Stimulated activated CD8-positive, alpha-beta memory T cell treated with anti-CD3 and anti-CD28 coated beads, Interleukin-4, amount 100 ng/mL, for 4 hours (primary cell): ENCODE measurements at places on chromosomes 7 and 10.

- DNase-seq = no peak
Measured at GRCh38 chr7:107973861-107974260, 29.1 kb downstream of the LAMB1 start.

GRCh38 chr10:121678631-121679174 lies 80.5 kb upstream of the FGFR2 start:
- DNase-seq = no peak

DNA sequence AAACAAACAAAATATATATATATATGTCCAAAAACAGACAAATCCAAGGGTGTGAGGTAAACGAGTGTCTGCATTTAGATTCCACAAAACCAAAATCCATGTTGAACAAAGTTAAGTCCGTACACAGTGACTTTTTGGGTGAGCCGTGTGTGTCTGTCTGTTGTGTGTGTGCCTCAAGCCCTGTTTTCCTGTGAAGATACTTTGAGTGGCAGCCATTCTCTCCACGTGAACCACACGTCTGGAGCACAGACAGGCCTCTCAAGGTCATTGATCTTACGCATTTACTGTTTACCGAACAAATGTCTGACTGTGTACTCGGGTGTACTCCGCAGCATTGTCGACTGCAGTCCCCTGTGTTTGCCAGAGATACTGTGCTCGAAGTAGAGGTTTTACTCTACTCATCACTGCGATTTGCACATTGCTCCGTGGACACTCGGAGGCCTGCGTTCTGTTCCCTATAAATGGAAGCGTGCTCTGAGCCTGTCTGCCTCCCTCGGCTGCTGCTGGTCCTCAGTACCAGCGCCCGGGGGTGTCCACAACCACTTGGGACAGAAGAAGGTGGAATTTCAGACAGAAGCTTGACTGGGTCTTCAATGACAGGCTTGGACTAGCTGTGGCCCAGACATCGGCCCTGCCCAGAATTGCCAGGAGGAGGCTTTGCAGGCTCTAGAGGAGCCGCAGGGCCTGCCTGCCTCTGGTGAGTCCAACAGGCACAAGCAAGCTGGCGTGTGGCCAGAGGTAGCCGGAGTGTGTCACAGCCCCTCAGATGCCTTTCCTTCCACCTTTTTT lies 22.1 kb downstream of the CYP17A1 start:
- DNase-seq = no peak

DNA sequence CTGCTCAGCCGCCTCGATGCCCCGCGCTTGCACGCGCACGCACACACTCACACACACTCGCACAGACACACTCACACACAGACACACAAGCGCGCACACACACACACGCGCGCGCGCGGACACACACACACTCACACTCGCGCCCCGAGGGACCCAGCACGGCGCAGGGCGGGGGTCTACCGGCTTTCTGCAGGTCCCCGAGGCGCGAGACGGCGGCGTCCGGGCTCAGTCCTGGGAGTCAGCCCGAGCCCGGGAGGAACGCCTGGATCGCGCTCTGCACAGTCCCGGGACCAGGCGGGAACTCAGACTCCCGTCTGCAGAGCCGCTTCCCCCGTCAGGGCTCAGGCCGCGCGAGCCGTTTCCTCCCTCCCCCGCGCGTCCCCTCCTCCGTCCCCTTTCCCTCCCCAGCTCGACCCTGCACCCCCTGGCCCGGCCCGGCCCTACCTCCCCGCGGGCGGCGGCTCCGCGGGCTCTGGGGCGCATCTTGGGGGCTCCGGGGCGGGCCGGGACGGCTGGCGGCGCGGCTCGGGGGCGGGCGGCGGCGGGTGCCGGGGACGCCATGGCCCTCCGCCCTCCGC lies 464 bp downstream of the DENND2A start:
- no peak for DNase-seq

DNA sequence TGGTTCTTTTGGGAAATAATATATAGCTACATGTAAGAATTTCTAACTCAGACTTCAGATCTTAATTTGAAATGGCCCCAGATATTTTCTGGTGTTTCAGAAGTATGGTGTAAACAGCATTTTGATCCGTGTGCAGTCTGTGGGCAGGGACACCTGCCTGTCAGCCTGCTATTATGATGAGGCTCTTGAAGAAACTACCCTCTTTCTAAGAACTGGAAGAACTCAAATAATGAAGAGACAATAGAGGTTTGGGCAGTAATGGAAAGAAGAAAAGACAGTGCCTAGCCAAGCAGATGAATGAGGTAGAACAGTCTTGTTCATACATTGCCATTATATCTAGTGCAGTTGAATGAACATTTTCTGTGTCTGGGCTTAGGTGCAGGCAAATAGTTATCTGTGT lies 256.6 kb downstream of the ARHGAP21 start:
- no peak for DNase-seq

- DNase-seq = no peak
Measured at GRCh38 chr7:144656965-144657517, 178.8 kb downstream of the TPK1 start.

DNA sequence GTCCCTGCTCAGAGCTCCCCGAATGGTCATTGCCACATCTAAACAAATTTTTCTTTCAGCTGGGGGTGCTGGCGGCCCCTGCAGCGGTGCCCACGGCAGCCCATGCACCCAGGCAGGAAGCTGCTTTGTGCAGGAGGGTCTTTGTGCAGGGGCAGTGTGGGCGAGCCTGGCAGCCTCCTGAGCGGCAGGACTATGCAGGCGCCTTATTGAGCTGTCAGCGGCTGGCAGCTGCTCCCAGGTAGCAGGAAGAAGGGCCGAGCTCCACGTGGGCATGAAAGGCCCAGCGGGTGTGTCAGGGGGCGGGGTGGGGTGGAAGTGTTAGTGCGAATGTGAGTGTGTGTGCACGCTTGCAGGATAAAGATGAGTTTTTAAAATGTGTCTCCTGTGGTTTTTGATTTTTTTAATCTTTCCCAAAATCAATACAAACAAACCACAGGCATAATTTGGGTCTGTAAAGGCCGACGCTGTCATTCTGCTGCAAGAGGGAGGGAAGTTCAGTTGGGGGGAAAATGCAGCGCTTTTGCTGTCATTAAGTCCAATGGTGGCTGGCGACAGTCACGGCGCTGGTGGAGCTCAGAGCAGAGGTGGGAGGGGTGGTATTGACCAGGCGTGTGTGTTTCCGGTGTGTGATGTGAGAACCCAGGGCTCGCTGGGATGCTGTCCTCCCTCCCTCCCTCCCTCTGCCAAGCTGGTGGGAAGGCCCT lies 83.9 kb downstream of the LHPP start:
- no peak for DNase-seq

DNA sequence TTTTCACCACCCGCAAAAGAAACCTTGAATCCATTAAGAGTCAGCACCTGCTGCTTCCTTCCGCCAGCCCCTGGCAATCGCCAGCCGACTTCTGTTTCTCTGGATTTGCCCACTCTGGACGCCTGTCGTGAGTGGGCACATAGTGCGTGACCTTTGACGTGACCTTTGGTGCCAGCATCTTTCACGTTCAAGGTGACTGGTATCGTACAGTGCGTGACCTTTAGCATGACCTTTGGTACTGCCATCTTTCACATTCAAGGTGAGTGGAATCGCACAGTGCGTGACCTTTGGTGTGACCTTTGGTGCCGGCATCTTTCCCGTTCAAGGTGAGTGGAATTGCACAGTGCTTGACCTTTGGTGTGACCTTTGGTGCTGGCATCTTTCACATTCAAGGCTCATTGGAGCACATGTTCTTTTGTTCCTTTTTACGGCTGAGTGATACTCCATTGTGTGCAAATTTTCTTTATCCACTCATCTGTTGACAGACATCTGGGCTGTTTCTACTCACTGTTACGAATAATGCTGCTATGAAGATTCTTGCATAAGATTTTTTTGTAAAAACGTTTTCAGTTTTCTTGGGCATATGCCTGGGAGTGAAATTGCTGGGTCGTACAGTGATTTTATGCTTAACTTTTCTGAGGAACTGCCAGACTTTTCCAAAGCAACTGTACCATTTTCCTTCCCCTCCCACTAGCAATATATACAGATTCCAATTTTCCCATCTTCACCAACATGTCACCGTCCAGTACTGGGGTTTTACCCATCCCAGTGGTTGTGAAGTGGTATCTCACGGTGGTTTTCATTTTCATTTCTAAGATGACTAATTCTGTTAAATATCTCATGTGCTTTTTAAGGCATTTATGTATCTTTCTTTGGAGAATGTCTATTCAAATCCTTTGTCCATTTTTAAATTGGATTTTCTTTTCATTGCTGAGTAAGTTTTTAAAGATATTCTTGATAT lies 145.3 kb downstream of the DIP2C start:
- DNase-seq = no peak

DNA sequence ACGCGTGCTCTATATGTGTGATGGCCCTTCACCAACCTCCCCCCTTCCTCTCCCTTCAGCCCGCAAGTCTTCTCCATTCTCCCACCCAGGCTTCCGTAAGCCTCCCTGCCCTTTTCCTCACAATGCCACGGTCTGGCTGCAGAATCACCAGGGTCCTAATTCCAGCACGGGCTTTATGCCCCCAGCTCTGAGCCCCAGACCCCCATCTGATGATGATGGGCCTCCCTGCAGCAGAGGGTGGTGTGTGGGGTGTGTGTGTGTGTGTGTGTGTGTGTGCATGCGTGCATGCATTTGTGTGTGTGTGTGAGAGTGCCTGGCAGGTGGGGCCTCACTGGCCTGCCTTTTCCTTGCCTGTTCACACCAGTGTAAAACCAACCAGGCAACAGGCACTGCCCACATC lies 109.9 kb downstream of the OAT start:
- DNase-seq = no peak

DNA sequence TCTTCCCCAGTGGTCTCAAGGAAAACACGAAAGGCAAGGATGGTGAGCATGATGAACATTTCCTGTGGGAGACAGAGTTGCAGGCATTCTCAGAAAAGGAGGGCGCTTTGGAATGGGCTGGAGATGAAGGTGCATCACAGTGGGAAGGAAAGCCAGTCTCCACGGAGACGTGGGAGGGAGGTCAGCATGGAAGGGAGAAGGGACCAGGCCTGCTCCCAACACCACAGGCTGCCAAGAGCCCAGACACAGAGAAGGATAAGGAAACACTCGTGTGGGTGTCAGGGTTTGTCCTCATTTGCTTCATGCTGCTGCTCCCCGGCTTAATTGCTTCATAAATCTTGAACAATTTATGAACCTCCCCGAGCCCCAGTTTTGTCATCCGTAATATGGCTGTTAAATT lies 231.5 kb upstream of the ZNF32 start:
- no peak for DNase-seq

- no peak for DNase-seq
Measured at GRCh38 chr10:33151344-33151864, 183.1 kb downstream of the NRP1 start.

DNA sequence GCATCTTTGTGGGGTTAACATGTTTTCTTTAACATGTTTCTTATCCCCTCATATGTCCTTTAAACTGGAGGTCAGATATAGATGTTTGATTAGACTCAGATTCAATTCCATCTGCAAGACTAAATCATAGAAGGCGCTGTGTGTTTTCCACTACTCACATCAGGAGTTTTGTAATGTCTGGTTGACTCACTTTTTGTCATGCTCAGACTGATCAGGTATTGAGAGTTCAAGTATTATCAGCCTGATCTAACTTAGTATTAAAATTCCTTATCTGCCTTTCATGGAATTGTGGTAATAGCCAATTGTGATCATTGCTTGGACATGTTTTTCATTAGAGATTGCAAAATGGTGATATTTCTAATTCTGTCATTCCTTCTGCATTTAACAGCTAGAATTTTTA lies 30.2 kb downstream of the ENTPD7 start:
- no peak for DNase-seq

DNA sequence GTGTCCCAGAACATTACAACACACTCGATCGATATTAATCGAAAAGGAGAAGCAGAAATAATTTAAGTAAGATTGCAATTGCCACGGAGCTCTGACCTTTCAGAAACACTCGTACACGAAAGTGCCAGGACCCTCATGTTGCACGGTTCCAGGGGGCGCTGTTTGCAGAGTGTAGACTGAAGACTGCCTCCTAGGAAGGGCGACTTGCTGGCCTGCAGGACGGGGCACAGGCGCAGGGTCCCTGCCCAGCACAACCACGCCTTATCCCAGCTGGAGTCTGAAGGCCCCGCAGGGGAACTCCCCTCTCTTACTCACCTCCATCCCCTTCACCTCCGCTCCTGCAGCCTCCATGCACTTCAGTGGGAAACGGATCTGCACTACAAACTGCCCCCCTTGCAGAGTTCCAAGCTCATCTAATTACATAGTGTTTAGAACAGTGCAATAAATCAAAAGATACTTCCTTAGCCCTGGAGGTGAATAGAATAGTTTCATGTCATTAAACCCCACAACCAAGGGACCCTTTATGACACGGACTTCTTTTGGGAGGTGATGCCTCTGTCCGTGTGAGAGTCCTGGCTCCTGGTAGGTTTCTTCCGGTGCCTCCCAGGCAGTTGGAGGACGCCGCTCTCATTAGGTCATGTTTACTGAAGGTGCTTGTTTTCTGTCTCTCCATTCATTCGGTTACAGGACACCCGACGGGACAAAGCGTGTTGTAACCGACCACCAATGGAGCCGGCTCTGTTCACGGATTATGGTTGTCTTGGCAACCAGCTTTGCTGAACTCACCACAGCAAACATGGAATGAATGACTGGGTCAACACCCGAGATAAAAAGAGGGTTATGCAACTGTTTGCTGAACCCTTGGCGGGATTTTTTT lies 262.2 kb downstream of the BAMBI start:
- no peak for DNase-seq

- DNase-seq = no peak
Measured at GRCh38 chr10:29083096-29083495, 205.8 kb upstream of the LYZL1 start.

GRCh38 chr10:17783751-17784150 lies 25.4 kb upstream of the MRC1 start:
- DNase-seq = no peak

- no peak for DNase-seq
Measured at GRCh38 chr10:132679640-132680039, 106.3 kb downstream of the NKX6-2 start.

DNA sequence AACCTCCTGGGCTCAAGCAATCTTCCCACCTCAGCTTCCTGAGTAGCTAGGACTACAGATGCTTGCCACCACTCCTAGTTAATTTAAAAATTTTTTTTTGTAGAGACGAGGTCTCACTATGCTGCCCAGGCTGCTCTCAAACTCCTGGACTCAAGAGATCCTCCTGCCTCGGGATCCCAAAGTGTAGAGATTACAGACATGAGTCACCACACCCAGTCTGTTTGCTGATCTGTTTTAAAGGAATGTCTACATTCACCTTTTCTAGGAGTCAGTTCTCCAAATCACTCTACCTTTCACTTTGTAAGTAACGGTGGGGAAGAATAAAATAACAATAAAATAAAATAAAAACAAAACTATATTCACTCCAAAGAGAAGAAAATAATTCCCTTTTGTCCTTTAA lies 86.6 kb upstream of the AGBL3 start:
- DNase-seq = no peak

GRCh38 chr10:47101807-47102206 lies 190.6 kb downstream of the PTPN20 start:
- no peak for DNase-seq

GRCh38 chr7:30559611-30560010 lies 35.1 kb upstream of the GARS1 start:
- DNase-seq = no peak

DNA sequence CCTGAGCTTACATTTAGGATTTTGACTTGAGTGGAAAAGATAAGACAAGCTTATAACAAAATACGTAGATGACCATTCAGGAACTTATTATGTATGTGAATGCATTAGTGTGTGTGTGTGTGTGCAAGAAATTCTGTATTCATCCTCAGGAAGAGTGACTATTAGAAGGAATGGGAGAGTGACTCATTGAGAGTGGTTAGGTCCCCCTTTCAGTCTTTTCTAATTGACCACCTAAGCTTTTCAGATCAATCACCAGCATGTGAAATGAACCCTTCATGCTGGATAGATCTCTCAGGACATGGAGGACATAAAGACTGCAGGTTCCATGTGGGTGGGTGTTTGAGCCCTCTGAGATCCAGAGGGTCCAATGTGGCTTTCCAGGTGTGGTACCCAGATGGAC lies 153.5 kb downstream of the MBL2 start:
- DNase-seq = no peak
